Ascending aorta (tissue), 2 donors: ENCODE measurements at places on chromosomes 12 and 14. TPM values are rescaled to one million over a fixed set of nuclear protein-coding genes. Genes with fewer than 3 reads are reported as not detected.
A peak's percentile ranks its signal among the peaks of the same experiment; 100 is the strongest.

OASL gene
- total RNA-seq = not detected

SIX6 gene
- not detected for total RNA-seq

C2CD5 gene
- total RNA-seq = 34.7 TPM

GALNT4 gene
- 3.3 TPM for total RNA-seq

CYP46A1 gene
- not detected for total RNA-seq

FAM90A1 gene
- not detected for total RNA-seq

MED13L gene
- total RNA-seq = 117 TPM

BDKRB2 gene
- total RNA-seq = 7.9 TPM

GRCh38 chr12:100329800-100330199 is 27.1 kb upstream of the SLC17A8 start:
- no peak for DNase-seq
- no peak overlapping the region for H3K4me3 ChIP-seq
- no peaks in the 10 kb centered on the region for H3K27me3 ChIP-seq
- no peaks in the 10 kb centered on the region for H3K4me1 ChIP-seq
- H3K27ac ChIP-seq = no peak overlapping the region

DNA sequence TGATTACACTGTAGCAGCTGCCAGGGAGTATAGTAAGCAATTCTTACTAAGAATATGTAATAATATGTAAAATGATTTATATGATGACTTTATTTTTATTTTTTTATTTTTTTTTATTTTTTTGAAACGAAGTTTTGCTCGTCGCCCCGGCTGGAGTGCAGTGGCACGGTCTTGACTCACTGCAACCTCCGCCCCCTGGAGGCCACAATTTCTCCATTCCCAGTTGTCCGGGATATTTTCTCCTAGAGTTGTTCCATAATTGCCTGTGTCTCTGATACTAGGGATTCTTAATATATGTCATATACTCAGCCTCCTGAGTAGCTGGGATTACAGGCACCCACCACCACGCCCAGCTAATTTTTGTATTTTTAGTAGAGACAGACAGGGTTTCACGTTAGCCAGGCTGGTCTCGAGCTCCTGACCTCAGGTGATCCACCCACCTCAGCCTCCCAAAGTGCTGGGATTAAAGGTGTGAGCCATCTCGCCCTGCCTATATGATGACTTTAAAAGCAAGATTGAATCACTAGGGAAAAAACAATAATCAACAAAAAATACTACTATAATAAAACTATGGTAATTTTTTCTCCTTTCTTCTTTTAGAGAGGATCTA is 12.2 kb upstream of the ITPR2 start:
- DNase-seq = peak; percentile 74
- no peak overlapping the region for H3K27ac ChIP-seq
- no peaks in the 10 kb centered on the region for H3K36me3 ChIP-seq
- H3K4me1 ChIP-seq = peaks cover 8% of the 10 kb centered on the region
- no peaks in the 10 kb centered on the region for H3K27me3 ChIP-seq

- no peak overlapping the region for H3K4me3 ChIP-seq
- no peaks in the 10 kb centered on the region for H3K4me1 ChIP-seq
- no peak overlapping the region for H3K27ac ChIP-seq
- DNase-seq = no peak
- H3K27me3 ChIP-seq = no peaks in the 10 kb centered on the region
- peaks cover 34% of the 10 kb centered on the region for H3K36me3 ChIP-seq
Measured at GRCh38 chr14:21241218-21241819, 27.9 kb downstream of the HNRNPC start.

DNA sequence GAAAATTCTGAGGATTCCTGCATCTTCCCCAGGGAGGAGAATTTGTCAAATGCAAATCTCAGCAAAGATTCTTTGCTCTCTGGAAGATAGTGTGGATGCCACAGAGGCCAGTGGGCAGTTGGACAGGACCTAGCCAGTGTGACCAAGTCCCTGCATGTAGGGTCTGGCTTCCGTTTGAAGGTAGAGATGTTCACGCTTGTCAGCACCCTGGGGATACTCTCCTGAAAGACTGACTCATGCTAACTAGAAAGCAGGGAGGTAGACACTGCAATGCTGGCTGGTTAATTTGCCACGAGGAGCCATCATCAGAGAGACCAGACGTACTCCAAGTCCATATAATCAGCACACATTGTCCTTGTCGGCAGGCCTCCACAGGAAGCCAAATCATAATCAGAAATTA is 130.1 kb downstream of the SAMD4A start:
- no peak overlapping the region for H3K4me3 ChIP-seq
- peak overlapping the region; percentile 77 for H3K27ac ChIP-seq
- peaks cover under 1% of the 10 kb centered on the region for H3K36me3 ChIP-seq
- DNase-seq = no peak
- peaks cover 49% of the 10 kb centered on the region for H3K4me1 ChIP-seq
- H3K27me3 ChIP-seq = no peaks in the 10 kb centered on the region

GRCh38 chr14:65302571-65303189 is 109.8 kb upstream of the FUT8 start:
- no peaks in the 10 kb centered on the region for H3K27me3 ChIP-seq
- no peak for DNase-seq
- H3K4me1 ChIP-seq = no peaks in the 10 kb centered on the region
- no peaks in the 10 kb centered on the region for H3K36me3 ChIP-seq
- H3K27ac ChIP-seq = no peak overlapping the region

DNA sequence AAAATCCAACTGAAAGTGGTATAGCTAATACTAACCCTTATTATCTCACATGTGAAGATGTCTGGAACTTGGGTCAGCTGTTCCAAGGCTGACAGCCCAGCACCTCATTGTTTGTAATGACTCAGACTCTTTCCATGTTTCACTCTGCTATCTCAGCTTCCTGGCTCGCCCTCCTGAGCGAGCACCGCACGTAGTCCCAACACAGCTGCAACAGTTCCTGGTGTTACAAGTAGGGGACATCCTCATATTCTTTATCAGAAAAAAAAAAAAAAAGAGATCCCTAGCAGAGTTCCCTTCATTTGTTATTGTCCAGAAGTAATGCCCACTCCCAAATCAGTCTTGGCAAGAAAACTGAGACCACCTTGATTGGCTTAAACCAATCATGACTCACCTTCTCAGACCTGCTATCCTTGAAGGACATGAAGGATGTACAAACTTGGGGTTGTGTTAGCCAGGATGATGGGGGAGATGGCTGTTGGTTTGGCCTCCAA is 92.5 kb downstream of the ADCK1 start:
- no peaks in the 10 kb centered on the region for H3K27me3 ChIP-seq
- DNase-seq = no peak
- H3K4me3 ChIP-seq = no peak overlapping the region
- no peak overlapping the region for H3K27ac ChIP-seq
- H3K36me3 ChIP-seq = peaks cover 17% of the 10 kb centered on the region

DNA sequence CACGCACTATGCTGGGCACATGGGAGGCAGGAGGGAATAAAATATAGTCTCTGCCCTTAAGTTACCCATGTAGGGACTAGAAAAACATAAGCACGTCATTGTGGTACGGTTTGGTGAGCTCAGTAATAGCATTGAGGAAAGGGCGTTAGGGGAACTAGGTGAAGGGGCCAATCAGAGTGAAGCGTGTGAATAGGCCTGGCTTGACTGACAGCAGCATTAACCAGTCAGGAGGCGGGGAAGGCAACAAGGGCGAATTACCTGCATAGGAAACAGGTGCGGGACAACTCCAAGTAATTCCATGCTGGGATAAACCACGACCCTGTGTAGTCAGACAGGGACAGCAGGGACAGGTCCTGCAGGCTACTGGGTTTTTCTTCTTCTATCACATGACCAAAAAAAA is 107.7 kb downstream of the UNC79 start:
- H3K4me1 ChIP-seq = no peaks in the 10 kb centered on the region
- no peak overlapping the region for H3K27ac ChIP-seq
- H3K36me3 ChIP-seq = no peaks in the 10 kb centered on the region
- no peak for DNase-seq
- no peak overlapping the region for H3K4me3 ChIP-seq

GRCh38 chr14:59847711-59848110 is 22.9 kb downstream of the RTN1 start:
- H3K27ac ChIP-seq = no peak overlapping the region
- H3K36me3 ChIP-seq = no peaks in the 10 kb centered on the region
- no peaks in the 10 kb centered on the region for H3K27me3 ChIP-seq
- no peaks in the 10 kb centered on the region for H3K4me1 ChIP-seq
- DNase-seq = no peak
- no peak overlapping the region for H3K4me3 ChIP-seq

DNA sequence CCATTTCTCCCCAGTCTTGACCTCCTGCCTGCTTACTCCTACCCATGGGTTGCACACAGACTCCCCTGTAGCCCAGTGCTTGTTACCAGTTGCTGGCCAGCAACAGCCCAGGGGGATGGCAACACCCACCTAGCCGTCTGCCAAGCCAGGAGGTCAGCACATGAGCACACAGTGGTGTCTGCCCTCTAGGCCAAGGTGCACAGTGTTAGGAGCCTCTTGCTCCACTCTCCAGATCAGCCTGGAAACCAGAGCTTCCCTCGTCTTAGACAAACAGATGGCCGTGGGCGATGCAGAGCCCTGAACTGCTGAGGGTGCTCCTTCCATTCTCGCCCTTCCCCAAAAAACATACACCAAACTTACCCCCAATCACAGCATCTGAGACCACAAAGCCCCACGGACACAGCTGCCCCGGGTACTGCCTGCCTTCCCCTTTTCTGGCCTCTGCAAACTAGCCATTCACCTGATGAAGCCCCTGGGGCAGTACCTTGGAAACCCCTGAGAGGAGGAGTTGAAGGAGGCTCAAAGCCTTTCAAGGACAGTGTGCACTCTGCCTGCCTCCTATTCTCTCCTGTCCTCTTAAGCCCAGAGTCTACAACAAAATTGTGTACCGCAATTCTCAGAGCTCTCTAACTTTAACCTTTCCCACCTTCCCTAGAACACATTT is 1.0 kb upstream of the GPD1 start:
- DNase-seq = no peak
- no peak overlapping the region for H3K4me3 ChIP-seq
- H3K4me1 ChIP-seq = peaks cover 6% of the 10 kb centered on the region
- H3K36me3 ChIP-seq = peaks cover 35% of the 10 kb centered on the region

DNA sequence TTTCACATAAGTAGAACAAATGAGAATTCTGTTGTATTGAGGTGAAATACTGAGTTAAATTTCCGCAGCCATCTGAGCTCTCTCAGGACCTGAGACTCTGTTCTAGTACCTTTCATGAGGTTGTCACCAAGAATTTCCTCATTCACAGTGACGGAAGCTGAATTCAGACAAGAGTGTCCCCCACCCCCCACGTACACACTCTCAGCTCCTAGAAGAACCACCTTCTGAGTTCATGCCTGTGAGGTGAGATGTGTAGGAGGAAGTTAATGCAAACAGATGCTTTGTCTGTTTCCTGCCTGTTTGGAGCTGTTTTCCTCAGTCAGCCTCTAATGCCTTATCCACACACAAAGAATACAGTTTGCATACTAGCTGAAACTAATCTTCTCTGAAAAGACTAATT is 18.2 kb downstream of the BICDL1 start:
- H3K27me3 ChIP-seq = no peaks in the 10 kb centered on the region
- no peaks in the 10 kb centered on the region for H3K4me1 ChIP-seq
- H3K27ac ChIP-seq = no peak overlapping the region
- H3K4me3 ChIP-seq = no peak overlapping the region

DNA sequence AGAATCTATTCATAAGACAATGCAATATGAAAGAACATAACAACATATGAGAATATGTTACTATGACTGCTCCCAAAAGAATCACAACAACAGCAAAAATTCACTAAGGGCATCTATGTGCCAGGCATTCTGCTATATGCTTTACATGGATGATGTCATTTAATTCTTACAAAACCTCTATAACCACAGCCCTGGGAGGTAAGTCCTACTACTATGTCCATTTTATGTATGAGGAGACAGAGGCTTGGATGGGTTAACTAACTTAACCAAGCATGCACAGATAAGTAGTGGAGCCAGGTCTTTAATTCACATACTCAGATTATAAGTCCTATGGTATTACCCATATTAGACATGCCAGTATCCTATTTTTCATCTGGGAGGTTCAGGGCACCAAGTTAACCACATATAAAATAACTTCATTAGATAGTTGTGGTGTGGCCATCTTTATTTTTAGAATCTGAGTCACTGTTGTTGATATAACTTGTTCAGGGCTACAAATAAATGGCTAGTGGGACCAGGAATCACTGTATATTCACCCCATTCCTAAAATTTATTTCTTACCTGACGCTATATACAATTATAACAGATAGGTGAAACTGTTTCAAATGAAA is 33.2 kb upstream of the RAD51AP1 start:
- peaks cover 34% of the 10 kb centered on the region for H3K36me3 ChIP-seq
- H3K4me1 ChIP-seq = no peaks in the 10 kb centered on the region
- DNase-seq = no peak
- no peak overlapping the region for H3K27ac ChIP-seq
- H3K27me3 ChIP-seq = no peaks in the 10 kb centered on the region
- no peak overlapping the region for H3K4me3 ChIP-seq

DNA sequence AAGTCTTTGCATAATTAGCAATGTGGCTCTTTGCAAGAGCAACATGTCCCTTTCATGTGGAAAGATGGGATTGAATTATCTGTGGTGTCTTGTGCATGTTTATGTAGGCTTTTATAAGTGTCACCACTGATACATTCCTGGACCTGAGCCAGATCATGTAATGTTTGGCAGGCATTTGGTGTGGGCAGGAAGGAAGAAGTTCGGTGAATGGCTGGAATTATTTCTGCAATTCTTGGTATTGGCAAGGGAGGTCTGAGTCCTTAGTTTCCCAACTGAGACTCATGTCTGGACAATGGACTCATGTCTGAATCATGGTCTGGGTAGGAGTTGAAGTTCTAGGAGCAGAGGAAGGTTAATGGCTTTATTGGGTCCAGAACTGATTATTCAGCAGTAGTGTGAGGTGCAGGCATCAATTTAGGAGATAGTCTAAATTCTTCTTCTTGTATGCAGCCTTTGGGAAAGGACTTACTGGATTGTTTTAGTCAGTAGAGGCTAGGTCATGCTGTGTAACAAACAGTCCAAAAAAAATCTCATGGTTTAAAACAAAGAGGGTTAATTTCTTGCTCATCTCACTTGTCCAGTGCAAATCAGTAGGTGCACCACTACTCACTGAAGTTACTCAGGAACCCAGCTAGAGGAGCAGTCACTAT is 186.5 kb upstream of the LHX5 start:
- no peak overlapping the region for H3K27ac ChIP-seq
- DNase-seq = no peak
- no peaks in the 10 kb centered on the region for H3K36me3 ChIP-seq
- no peaks in the 10 kb centered on the region for H3K27me3 ChIP-seq

GRCh38 chr14:25132732-25133422 is 82.9 kb upstream of the STXBP6 start:
- peak; percentile 67 for DNase-seq
- no peaks in the 10 kb centered on the region for H3K4me1 ChIP-seq
- no peak overlapping the region for H3K27ac ChIP-seq
- H3K27me3 ChIP-seq = no peaks in the 10 kb centered on the region
- no peaks in the 10 kb centered on the region for H3K36me3 ChIP-seq
- H3K4me3 ChIP-seq = no peak overlapping the region

GRCh38 chr12:132395908-132396305 is 66.5 kb upstream of the GALNT9 start:
- no peaks in the 10 kb centered on the region for H3K36me3 ChIP-seq
- DNase-seq = peak; percentile 53
- no peaks in the 10 kb centered on the region for H3K27me3 ChIP-seq
- H3K4me1 ChIP-seq = no peaks in the 10 kb centered on the region
- H3K27ac ChIP-seq = no peak overlapping the region
- no peak overlapping the region for H3K4me3 ChIP-seq
